ENCODE measurements at places on chromosomes 2 and 18.

- no peak for DNase-seq
These were observed 287.3 kb upstream of the SETBP1 start for GRCh38 chr18:44393406-44393805.

GRCh38 chr2:115649731-115650130, 1207.3 kb downstream of the DPP10 start:
- no peak for DNase-seq

DNA sequence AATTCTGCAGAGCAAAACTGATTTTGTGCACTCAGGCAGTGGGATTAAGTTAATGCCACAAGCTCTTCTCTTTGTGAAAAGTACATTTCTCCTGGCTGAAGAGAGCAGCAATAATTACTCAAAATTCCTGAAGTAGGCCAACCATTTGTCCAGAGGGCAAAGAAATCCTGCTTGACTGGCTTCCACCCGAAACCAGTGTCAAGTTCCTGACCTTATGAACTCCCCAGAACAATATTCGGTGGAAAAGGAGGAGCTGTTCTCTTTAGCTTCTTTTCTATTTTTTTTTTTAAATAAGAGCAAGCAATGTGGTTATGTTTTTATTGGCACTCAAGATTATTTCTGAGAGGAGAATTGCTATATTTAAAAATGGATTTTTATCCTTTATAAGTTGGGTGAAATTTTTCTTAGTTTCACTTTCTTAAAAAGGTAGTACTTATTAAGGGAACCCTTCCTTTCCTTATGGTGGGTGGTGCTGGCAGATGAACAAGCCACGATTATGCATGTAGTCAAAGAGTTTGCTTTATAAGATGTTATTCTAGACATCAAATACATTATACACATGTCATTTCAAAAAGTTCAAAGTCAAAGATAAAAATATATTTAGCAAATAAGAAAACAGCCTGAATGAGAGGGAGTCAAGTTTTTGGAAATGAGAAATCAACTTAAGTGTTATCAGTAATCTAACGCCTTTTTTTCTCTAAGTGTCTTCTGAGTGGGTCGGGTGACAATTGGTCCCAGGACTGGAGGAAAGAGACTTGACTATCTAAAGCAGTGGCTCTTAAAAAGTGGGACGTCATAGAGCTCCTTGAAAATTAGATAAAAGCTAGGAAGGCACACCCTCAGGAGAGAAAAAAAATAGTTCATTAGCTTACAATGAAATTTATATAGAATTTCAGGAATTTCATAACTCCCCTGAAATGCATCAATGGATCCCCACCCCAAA, 194.5 kb downstream of the IKZF2 start:
- no peak for DNase-seq

GRCh38 chr2:144459286-144459685, 60.6 kb downstream of the ZEB2 start:
- no peak for DNase-seq

DNA sequence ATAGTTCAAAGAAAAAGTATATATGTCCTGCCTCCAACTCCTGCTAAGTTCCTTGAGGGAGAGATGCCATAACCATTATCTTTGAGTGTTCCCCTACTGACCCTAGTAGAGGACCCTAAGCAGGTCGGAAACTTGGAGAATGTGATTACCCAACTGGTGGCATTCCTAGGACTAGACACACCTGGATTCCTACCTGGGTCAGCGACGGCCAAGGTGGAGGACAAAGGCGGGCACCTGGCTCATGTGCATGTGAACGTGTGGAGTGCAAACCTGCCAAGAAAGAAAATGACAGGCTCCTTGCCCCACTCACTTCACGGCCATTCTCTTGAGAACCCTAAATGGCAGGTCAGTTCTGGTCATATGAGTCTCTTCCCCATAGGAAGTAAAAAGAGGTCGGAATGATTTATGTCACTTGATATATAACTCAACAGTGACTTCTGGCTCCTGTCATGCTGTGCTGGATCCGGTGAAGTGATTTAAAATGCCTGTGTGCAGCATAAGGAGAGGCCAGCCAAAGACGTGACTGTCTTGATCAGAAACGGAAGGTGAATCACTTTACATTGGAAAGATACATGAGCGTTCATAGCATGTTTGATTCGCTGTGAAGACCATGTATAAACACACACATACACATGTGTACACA, 371.6 kb downstream of the EIPR1 start:
- DNase-seq = no peak

DNA sequence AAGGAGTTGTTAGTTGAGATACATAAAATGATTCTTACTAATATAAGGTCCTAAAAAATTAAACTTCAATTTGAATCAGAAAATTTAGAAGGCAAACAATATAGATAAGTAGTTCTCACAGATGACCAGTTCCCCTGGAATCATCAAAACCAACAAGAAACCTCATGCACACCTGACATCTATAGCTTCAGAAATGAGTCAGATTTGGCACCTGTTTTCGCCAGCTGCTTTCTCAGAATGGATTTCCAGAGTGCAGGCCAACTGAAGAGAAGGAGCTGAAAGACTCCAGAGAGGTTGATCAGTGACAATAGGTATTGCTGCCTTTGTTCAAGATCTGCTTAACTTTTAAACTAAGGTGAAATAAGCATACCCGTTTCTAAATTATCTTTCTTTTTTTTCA, 192.4 kb downstream of the RDH14 start:
- DNase-seq = no peak

- DNase-seq = no peak
These were observed 1.1 kb upstream of the MOB4 start for GRCh38 chr2:197514754-197515153.

DNA sequence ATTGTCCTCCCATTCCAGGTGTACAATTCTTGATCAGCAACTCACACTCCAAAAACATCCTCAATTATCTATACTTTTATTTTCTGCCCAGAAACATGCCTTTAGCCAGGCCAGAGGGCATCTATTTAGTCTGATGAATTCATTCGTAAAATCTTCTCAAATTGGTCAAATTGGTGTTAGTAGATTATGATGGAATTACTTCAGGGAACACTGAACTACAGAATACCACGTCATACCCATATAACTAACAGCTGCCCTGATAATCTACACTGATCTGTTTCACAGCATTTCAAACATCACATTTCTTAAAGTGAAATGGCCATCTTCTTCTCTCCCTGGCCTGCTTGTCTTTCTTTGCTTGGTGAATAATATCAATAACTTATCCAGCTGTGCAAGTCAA, 841.4 kb downstream of the CPS1 start:
- no peak for DNase-seq
